ENCODE measurements at places on chromosomes 5 and 9.

DNA sequence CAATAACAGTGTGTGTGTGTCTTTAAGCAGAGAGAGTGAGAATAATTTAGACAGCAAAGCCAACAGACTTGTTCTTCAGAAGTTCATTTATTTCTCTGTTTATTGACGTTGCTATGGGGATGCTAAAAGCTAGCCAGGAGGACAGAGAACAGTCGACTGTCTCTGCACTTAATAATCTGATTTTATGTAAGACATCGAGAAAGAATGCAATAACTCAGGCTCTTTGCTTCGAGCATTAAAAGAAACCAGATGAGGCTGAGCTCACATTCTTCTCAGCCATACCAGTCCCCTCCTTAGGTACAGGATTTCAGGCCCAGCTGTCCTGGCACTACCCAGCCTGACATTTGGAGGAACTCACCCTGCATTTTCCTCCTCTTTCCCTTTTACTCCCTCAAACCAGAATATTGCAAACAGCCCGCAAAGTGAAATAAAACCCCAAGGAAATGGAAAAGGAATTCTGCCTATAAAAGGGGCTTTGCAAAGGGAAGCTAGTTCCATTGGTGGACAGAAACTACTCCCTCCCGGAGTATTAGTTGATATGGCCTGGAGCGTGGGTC, 44.5 kb upstream of the DPYSL3 start:
- no peak for DNase-seq

DNA sequence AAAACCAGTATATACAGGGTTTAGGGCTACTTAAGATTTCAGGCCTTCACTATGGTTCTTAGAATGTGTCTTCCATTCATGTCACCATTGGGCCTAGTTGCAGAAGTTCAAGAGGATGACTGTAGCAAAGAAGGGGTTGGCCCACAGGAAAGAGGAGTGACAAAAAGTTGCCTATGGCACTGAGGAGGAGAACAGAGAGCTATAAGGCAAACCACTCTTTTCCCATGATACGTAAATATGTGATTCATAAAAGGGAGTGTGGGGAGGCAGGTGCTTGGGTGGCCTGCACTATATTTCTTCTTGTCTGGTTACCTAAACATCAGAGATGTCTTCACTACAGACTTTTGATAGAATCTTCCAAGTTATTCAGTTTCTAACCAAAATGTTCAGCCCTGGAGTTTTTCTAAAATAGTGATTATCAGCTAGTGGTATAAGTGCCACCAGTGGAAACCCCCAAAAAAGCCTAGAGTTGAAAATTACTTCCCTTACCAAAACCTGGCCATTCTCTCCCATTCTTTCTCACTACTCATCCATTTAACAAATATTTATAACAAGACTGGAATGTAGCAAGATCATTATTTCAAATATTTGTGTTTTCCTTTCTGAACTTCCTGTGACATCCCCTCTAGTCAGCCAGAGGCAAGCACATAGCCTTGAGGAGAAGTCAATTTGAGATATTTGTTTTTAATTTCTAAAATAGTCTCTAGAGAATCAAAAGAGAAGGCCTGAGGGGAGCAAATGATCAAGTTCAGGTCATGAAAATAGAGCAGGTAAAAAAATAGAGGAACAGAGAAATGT, 367.4 kb downstream of the EFNA5 start:
- no peak for DNase-seq

DNA sequence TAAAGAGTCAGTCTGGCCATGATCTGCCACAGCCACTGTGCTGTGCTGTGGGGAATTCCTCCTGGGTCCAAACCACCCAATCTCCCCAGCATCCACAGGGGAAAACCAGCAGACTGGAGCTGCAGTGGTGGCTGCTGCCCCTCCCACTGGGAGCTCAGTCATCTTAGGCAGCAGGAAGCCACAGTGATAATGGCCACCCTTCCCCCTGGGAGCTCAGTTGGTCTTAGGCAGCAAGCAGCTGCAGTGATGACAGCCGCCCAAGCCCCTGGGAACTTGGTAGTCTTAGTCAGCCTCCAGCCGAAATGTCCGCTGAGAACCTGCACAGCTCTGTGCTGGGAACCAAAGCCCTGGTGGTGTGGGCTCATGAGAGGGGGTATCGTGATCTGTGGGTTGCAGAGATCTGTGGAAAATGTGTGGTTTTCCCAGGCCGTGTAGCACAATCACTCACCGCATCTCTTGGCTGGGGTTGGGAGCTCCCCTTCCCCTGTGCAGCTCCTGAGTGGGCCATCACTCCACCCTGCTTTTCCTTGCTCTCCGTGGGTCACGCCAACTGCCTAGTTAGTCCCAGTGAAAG, 38.4 kb upstream of the SMIM15 start:
- no peak for DNase-seq

DNA sequence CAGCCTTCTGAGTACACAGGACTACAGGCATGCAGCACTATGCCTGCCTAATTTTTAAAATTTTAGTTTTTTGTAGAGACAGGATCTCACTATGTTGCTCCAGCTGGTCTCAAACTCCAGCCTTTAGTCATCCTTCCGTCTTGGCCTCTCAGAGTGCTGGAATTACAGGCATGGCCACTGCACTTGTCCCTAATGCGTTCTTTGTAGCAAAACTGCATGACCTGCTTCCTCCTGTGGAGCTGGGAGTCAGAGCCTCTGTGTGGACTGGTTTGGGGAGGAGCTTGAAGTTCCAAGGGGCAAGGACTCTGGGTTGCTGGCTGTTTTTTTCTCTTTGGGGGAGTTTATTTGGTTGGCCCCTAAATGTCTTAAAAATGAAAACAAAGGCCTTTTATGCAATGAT, 22.7 kb upstream of the ANKRD34B start:
- no peak for DNase-seq

DNA sequence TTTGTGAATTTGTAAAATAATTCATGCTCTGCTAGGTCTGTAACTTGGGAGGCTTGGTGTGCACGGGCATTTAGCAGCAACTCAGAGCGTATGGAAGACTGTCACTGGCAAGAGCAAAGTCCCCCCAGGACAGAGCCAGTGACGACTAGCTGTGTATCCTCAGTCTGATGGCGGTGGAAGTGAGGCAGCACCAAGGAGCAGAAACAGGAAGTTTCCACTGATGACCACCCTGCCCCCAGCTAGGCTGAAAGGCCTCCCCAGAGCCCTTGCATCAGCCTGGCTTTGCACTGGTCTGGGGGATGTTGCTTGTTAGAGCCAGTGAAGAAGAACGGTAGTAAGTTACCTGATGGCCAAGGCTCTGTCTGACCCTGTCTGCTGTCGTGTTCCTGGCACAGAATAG, 66.8 kb upstream of the ABL1 start:
- DNase-seq = no peak

DNA sequence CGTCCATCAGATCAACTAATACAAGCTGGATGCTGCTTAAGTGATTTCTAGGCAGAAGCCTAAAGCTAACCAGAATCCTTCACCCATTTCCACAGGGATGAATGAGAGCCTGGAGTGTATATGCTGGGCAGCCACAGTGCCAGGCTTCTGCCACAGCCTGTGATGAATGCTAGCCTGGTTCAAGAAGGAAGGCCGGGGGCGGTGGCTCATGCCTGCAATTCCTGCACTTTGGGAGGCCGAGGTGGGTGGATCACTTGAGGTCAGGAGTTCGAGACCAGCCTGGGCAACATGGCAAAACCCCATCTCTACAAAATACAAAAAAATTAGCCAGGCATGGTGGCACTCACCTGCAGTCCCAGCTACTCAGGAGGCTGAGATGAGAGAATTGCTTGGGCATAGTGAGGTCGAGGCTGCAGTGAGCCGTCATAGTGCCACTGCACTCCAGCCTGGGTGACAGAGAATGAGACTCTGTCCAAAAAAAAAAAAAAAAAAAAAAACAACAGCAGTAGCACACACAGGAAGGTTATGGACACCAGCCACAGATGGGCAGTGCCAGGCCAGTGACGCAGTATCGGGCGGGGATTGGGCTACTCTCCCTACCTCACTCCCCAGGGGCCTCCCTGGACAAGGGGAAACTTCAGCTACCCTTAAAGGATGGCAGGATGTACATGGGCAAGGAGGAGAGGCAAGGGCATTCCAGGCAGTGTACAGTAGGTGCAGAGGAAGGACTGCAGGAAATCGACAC, 23.1 kb upstream of the HMCN2 start:
- DNase-seq = no peak

DNA sequence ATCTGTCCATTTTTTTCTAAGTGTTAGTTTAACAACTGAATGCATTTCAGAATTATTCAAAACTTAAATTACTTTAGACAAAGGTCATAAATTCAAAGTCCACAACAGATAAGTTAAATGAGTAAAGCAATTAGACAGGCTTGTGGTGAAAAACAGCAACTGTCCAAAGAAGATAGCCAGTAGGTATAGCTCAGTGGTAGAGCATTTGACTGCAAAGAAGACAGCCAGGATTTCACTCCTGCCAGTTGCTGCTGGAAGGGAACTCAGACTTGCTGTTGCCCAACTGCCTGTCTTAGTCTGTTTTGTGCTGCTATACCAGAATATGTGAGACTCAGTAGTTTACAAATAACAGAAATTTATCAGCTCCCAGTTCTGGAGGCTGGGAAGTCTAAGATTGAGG, 10.0 kb downstream of the FANCC start:
- no peak for DNase-seq

- DNase-seq = no peak
These were observed 29.9 kb downstream of the CLINT1 start for GRCh38 chr5:157828944-157829639.

GRCh38 chr5:142324136-142324870, 518 bp downstream of the SPRY4 start:
- DNase-seq = no peak

DNA sequence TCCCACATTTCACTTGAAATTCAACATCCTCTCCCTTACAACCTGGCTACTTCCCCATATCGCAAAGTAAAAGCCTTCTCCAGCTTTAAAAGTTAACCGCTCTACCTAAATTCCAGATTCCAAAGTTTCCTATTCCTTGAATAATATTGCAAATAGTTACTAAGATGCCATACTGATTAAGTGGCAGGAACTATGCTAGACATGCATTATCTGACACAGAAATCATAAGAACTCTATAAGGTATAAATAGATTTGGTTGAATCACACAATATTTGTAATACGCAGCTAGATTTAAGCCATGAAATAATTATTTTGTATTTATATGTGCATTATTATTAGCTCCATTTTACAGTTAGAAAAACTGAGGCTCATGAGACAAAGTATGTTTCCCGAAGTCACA, 92.8 kb downstream of the NFIB start:
- DNase-seq = no peak

DNA sequence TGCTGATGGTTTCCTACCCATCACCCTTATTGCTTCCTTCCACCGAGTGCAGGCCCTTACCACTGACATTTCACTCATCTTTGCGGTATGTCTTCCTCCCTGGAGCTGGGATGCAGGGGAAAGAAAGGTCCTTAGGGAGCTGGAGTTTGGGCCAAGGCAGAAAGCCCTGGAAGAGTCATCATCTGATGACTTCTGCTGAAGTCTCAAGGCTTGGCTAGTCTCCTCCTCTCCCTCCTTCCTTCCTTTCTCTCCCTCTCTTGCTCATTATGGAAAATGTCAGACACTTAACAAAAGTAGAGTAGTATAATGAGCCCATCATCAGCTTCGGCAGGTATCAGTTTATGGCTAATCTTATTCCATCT, 40.0 kb downstream of the LARP1 start:
- no peak for DNase-seq

DNA sequence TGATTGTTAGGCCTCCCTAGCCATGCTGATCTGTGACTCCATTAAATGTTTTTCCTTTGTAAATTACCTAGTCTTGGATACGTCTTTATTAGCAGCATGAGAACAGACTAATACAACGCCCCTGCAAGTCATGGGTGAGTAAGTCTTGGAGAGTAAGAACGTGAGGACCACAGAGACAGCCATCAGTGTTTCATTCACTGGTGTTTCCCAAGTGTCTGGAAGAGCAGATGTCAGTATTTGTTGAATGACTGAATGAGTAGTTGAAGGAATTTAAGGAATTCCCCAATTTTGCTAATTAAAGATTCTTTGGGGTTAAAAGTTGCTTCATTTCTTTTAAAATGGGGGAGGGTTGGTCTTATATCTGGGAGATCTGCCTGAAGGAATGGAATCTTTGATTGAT, 178.8 kb downstream of the TRIO start:
- DNase-seq = no peak

DNA sequence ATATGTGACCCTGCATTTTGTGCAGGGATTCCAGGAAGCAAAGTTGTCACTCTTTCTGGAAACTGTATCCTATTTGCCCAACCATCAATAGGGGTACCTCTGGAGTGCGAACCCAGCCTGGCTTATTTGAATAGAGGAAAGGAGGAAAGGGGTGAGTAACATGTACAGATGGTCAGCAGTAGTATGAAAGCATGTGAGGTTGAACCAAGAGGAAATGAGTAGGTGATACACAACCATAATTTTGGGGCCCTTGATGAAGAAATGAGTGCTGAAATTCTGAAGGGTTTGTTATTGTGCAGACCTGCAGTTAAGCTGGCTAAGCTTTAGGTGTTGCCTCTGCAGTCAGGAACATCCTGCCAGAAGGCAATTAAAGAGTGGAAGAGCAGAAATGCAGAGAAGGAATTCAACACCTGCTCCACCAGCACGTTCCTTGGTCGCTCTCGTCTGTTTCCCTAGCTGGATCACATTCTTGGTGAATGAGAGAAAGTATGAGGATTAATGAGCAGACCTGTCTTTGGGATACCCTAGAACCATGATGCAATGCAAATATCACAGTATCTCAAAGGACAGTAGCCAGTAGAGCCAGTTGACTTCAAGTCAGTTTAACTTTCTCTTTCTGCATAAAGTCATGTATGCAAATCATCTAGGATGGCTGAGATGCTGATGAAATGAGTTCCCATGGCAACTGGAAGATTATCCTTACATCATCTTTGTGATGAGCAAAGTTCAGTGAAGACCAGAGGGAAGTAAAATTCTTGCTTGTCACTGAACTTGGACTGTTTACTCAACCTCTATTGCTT, 13.2 kb upstream of the IL12B start:
- no peak for DNase-seq

- no peak for DNase-seq
These were observed 11.4 kb upstream of the DAB2IP start for GRCh38 chr9:121640076-121640475.

DNA sequence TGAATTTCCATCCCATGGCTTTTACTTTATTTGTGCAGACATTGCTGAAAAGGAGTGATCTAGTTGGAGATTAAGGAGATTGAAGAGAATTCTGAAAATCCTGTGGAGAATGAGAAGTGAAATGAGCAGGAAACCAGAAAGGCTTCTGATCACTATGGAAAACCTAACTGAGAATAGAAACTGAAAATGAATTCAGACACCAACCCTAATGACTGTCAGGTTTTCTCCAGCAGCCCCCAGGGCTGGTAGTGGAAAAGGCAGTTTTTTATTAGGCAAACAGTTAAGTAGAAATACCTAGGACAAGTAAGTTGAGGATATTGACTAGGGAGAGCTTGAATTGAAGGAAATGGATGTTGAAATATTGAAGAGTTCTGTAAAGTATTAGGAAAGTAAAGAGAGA, 14.7 kb upstream of the ARRDC3 start:
- no peak for DNase-seq

DNA sequence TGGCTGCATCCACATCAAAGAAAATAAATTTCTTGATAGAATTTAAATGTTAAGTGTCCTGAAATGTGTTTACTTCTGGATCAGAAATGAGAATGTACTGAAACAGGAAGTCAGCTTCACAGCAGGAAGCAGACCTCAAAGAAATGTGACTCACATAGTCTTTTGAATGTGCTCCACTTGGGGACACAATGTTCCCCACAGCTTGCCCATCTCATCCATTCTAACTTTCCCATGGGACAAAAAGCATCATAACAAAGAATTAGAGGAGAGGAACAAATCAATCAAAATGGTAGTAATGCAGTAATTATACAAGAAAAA, 85.7 kb downstream of the GRAMD2B start:
- DNase-seq = no peak

- DNase-seq = no peak
These were observed 4.3 kb downstream of the MCTP1 start for GRCh38 chr5:95280401-95281095.

Measured in HS-5 (cell line).